Kidney epithelial cell (primary cell): ENCODE measurements at places on chromosomes 3 and 15.

DNA sequence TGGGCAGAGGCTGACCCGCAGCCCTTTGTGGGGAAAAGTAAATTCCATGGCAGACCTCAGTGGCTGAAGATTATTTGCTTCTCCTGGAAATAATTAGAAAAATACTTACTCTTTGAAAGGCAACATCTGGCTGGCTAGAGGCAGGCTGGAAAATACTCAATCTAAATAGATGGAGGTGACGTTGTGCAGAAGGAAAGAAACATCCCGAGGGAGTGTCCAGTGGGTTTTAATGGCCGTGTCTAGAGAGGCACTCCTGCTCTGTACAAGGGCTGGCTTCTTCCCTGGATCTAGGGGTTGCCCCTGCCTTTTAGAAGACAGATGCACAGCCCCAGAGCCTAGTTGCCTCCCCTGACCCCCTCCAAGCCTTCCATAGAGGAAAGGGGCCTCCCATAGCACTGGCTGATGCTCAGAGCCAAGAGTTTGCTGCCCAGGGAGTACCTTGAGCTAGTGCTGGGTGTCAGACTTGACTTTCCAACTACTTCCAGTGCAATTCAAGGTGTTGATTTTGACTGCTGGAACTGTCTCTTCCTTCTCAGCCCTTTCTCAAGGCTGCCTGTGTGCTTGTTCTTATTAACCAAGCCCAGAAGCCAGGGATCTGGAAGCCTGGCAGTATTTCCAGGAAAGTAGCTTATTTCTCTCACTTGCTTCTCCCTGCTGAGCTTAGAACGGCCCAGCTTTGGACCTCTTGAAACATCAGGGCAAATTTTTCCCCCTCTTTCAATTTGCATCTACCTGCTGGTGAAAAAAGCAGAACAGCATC is 27.4 kb downstream of the CGNL1 start:
- DNase-seq = no peak

DNA sequence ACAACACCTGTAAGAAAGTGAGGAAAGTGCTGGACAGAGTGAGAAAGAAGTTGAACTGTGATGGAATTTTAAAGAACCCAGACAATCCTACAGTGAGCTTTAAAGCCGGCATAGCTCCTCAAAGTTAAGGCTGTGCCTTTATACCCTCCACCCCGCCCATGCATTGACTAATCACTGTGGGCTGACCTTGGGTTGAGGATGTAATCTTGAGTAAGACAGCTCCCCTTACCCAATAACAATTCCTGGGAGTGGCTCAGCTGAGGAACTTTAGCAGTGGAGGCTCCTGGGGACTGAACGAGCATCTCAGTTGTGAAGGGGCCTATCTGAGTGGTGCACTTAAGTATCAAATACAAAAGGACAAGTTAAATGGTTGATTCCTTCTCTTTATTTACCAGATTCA is 35.7 kb upstream of the ZNF770 start:
- DNase-seq = no peak

DNA sequence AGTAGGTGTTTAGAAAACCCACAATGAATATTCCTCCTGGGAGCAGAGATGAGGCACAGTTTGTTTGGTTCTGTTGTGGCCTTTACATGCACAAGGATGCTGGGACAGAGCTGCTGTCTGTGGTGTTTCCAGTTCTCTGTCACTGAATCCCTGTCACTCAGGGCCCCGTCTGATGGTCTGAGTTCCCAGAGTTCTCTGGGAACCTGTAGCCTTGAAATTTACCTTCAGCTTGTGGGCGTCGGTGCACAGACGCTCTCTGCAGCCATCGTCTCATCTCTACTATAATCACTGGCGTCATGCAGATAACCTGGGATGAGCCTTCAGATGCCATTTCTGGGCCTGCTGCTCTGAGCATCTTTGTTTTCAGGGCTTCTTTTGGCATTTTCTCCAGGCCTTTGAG is 81.9 kb downstream of the LRRK1 start:
- no peak for DNase-seq

GRCh38 chr3:136714020-136714419 is 38.2 kb downstream of the STAG1 start:
- DNase-seq = no peak

GRCh38 chr3:109275702-109276293 is 40.5 kb downstream of the DPPA2 start:
- DNase-seq = peak; percentile 2

- no peak for DNase-seq
These were observed at the start of gene OR5H2 for GRCh38 chr3:98282205-98282604. TSS of gene OR5H2 (plus strand) at chr3:98282505. CDS start at chr3:98282903, 398 bp downstream.

- DNase-seq = no peak
These were observed 571.0 kb downstream of the PYDC2 start for GRCh38 chr3:192031941-192032340.

- DNase-seq = no peak
These were observed 335.3 kb upstream of the ARHGEF26 start for GRCh38 chr3:153785901-153786300.

GRCh38 chr3:47634996-47635395 is 56.3 kb upstream of the CSPG5 start:
- DNase-seq = no peak

- DNase-seq = no peak
These were observed 93.6 kb upstream of the CGNL1 start for GRCh38 chr15:57282686-57283085.

- DNase-seq = no peak
These were observed 291.2 kb upstream of the KCNMB2 start for GRCh38 chr3:178244733-178245709.

- DNase-seq = no peak
These were observed 112.9 kb downstream of the CNTN4 start for GRCh38 chr3:2211568-2211967.

DNA sequence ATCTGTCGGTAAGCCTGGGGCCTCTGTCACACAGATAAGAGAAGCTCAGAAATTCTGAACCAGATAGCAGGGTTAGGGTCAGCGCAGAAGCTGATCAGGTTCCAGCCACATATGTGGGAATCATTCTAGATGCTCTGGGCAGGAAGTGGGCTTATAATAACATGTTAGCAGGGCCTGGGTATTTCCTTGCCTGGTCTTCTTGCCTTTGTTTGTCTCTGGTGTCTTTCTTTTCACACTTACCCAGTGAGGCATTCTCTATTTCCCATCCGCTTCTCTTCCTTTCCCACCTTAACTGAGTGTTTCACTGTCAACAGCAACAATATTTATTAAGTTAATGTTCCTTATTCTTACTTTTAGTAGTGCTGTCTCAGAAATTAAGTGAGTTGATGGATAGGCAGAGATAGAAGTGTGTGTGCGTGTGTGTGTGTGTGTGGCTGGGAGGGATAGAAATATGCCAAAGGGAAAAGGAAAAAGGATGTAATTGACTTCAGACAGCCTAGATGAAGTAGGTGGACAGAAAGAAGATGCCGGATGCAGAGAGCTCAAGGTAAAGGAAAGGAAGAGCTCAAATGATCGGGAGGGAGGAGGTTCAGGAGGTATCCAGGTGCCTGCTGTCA is 2.0 kb downstream of the PLA1A start:
- DNase-seq = no peak

GRCh38 chr3:72238010-72238691 is 453.2 kb upstream of the PROK2 start:
- DNase-seq = no peak

- no peak for DNase-seq
These were observed 38.2 kb upstream of the BNC1 start for GRCh38 chr15:83322691-83323090.

GRCh38 chr3:190073264-190074008 is 47.3 kb downstream of the P3H2 start:
- DNase-seq = peak; percentile 79

- no peak for DNase-seq
These were observed 2.6 kb downstream of the CCDC9B start for GRCh38 chr15:40338041-40338657.

DNA sequence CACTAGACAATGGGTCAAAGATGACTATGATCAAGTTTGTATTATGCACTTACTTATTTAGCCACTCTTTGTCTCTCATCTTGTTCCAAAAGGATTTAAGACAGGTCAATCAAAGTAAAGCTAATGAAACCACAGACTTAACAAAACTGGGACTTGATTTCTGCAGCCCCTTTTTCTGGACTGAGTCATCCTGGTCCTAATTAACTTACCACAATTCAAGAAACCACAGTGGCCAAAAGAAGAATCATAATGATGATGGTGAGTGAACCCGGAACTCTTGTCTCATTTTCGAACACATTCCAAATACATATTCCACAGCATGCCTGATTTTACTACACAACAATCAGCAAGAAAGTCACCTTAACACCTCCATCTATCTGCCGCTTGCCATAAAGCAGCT is 1333.0 kb downstream of the ROBO1 start:
- no peak for DNase-seq

- no peak for DNase-seq
These were observed 26.6 kb downstream of the MASP1 start for GRCh38 chr3:187264911-187265310.

GRCh38 chr3:85387913-85388505 is 429.2 kb downstream of the CADM2 start:
- no peak for DNase-seq

DNA sequence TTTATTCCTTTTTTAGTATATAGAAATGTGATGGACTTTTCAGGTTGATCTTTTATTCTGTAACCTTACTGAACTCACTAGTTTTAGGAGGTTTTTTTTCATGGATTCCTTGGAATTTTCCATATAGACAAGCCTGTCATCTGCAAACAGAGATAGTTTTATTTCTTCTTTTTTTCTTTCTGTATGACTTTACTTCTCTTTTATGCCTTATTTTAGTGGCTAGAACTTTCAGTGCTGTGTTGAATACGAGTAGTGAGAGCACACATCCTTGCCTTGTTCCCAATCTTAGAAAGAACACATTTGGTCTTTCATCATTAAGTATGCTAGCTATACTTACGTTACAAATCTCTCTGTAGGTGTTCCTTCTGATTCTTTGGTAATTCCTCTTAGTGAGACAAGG is 336.5 kb downstream of the PTPRG start:
- DNase-seq = no peak

GRCh38 chr15:100778831-100779288 is 100.8 kb upstream of the ALDH1A3 start:
- DNase-seq = no peak

DNA sequence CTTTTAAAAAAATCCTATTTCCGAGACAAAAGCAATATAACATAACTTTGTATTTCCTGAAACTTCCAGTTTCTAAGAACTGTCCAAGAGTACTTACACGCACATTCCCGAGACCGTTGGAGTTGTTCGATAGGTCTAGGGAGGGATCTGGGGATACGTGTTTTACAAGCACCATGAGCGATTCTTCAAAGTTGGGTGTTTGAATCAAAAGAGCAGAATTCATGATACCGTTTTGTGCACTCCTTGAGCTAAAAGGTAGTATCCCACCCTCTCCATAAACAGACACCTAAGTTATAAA is 700 bp upstream of the EDEM1 start:
- DNase-seq = no peak

DNA sequence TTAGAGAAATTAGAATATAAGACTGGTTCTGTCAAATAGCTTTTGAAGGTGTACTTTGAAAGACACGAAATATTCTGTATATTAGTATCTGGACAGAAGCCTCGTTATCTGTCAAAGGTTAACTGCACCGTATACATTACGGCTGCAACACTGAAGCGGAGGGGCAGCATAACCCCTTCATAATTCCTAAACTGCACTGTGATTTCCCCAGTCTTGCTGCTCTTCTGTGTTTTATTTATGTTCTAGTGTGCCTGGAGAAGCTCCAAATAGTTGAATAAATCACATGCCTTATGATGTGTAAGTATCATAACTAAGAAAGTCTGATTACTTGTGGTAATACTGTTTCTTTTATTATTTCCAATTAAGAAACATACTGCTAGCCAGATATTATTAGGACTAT is 285.7 kb upstream of the ROBO2 start:
- no peak for DNase-seq
